WERI-Rb-1 (cell line): ENCODE measurements at places on chromosomes 13 and 19.

- DNase-seq: no peak
Observed at GRCh38 chr13:80235967-80236302, 105.0 kb downstream of the SPRY2 start.

DNA sequence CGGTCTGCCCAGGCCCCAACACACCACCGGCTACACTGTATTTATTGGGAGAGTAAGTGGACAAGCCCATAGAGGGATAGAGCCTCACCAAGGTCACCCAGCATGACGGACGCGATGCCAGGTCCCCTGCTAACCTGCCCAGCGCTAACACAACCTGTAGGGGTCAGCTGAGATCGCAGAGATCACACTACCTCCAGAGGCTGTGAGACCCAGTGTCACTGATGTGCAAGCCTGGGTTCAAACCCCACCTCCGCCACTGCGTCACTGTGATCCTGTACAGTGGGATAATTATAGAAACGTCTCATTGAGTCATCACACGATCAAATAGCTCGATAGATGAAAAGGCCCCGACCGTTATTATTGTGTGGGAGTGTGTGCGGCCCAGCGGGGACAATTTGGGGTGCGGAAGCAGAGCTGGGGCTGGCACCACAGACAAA lies 10.6 kb upstream of the TLE2 start:
- DNase-seq: peak; percentile 39

- DNase-seq: no peak
Observed at GRCh38 chr13:33033051-33033812, 17.0 kb downstream of the KL start.

GRCh38 chr19:1518471-1518870 lies 5.4 kb upstream of the PLK5 start:
- DNase-seq: no peak

DNA sequence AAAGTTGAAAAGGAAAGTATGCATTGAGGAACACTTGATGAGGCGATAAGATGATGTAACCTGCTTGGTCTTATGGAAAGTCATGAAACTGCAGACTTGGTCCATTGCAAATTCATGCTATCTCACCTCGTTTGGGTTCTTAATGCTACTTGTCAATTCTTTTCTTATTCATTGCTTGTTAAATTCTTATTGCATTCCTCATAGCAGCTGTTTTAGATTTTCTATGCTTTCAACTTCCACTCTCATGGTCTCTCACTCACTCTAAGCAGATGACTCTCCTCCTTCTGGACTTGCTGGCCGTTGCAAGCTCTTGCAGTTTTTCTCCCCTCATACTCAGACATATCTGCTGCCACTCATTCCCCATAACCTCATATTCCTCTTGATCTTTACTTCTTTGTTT lies 67.8 kb upstream of the CSNK1A1L start:
- DNase-seq: no peak

GRCh38 chr19:3945838-3946237 lies 13.0 kb downstream of the NMRK2 start:
- no peak for DNase-seq

DNA sequence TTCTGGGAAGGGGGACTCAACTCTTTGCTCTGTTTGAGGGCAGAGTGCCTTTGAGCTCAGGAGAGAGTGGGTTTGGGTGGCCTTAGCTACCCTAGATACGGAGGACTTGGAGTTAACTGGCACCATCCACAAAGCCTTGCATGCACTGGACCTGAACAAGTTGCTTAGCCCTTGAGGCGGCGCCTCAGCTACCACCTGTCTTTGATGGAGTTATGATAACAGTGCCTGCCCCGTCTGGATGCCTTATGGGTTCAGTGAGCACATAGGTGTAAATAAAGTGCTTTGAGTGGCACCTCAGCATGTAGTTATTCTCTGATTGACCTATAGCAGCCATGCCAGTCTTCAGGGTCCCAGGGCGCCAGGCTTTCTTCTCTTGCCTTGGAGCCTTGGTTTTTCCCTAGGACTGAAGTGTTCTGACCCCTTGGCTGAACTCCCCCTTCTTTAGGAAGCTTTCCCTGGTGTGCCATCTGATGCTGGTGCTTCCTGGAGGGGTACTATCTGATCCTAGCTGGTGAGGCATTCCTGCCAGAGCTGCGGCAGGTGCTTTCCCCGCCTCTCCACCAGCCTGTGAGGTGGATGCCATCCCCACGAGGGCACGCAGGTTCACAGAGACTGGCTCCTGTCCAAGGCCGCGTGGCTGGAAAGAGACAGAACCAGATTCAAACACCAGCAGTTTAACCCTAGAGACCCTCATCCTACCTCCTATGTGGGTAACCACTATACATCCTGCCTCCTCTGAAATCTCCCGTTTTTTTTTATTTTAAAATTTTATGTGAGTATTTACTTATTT lies 5.8 kb downstream of the BCKDHA start:
- no peak for DNase-seq

GRCh38 chr19:46603195-46603637 lies 2.1 kb downstream of the CALM3 start:
- DNase-seq: no peak

GRCh38 chr13:45966715-45967114 lies 85.8 kb downstream of the ZC3H13 start:
- no peak for DNase-seq

DNA sequence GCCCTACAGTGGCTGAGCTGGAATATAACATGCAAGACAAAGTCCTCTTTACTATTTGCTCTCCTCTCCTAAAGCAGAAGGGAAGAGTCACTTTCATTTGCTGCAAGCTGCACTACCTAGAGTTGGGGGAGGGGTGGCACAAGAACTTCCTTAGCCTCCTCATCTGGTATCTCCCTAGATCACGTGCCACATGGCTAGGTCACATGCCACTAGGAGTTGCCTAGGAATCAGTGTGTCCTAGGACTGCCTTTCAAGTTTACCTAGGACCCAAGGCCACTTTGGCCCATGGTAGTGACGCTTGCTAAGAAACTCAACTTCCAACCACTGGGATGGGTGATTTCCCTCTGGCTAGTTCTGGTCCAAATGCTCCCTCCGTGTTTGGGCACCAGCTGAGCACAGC lies 625.2 kb downstream of the DIAPH3 start:
- no peak for DNase-seq

DNA sequence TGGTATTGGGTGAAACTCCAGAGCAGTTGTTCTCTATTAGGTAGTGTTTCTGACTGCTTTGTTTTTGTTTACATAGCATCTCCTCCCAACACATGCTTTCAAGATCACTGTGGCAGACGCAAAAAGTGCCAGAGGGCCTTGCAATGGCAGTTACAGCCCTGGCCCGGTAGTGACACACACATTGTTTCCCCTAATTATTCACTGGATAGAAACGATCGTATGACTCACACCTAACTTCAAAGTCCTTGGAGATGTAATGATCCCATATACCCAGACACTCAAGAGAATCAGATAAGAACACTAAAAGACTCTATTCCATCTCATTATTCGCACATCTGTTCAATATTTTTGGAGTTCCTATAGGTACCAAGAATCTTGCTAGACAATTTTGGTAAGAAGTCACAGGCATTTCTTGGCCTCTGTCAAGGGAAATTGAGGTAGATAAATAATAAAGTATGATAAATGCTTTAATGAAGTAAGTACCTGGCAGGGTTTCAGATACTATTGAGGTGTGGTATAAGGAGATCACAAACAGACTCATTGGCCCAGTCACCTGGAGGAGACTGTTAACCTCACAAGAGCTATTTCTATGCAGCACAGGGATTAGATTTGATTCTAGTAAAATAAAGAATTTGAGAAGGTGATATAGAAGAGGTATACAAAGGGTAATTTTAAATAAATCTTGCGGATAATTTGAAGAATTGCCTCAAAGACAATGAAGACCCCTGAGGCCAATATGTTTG lies 485.3 kb downstream of the SLITRK6 start:
- no peak for DNase-seq

- peak; percentile 51 for DNase-seq
Observed at GRCh38 chr19:43798546-43799409, 3.5 kb downstream of the LYPD5 start.

DNA sequence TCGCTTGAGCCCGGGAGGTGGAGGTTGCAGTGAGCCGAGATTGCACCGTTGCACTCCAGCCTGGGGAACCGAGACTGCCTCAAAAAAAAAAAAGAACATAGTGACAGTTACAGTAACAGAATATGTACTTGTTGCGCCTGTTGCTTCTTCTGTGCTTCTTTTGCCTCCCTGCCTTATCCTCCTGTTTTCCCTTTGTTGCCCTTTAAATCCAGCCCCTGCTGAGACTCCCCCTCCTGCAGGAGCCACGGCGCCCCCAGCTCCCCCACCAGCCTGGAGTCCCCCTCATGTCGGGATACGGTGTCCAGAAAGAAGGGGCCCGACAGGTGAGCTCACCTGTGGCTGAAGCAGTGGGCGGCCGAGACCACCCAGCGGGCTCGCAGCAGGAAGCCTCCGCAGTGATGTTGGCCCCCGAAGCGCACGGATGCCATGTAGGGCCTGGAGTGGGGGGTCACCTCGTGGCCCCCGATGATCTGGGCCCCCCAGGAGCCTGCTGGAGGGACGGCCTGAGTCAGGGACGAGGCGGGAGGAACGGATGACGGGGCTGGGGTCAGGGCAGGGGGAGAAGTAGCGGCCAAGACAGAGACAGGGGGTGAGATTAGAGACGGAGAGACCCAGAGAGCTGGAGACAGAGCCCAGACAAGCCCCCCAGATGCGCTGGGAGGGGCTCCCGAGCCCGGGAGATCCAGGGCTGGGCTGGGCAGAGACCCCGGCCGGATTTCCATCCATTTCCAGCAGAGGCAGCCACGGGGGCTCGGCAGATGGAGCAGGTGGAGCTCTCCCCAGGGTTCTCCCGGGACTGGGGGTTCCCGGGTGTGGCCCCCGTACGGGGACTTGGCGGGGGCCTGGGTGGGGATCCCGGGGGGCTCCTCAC lies 536 bp downstream of the PRSS57 start:
- DNase-seq: no peak

GRCh38 chr13:50691681-50692263 lies 151.7 kb downstream of the DLEU7 start:
- peak; percentile 11 for DNase-seq

DNA sequence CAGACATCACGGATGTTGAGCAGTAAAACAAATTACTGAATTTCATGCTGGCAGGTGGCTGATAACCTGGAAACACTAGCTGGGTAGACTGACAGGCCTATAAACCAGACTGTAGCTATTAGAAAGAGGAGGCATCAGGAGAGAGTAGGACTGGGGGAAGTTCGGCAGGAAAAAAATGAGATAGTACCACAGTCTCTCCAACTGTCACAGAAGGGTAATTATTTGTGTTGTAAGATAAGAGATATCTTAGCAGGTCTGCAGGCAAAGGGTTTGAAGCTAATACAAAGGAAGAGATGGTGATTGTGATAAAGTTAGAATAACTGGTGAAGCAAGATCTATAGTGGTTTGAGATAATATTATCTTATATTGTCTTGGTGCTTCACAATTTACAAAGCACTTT lies 41.7 kb downstream of the MIPEP start:
- no peak for DNase-seq

- DNase-seq: no peak
Observed at GRCh38 chr13:88919970-88920628, 1248.9 kb downstream of the SLITRK5 start.

DNA sequence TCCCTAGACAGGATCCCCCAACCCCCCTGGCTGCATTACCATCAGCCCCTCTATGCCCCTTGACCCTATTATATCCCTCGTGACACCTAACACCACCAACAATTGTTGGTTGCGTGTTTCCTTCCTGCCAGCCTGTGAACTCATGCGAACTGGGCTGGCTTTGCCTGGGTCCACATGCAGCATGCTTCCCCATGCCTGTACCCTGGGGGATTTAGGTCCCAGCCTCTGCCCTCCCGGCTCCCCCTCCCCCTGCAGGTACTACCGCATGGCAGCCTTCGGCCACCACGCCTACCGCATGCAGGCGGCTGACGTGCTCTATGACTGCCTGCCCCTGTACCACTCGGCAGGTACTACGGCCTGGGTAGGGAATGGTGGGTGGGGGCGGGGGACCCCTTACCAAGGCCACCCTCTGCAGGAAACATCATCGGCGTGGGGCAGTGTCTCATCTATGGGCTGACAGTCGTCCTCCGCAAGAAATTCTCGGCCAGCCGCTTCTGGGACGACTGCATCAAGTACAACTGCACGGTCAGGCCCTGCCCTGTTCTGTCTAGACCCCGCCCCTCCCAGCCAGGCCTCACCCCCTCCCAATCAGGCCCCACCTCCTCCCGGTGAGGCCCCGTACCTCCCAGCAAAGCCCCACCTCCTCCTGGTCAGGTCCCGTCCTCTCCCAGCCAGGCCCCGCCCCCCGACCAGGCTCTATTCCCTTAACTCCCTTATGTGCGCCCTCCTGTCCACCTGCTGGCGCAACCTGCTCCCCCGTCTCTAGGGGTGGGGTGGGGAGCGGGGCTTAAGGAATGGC lies 18.5 kb downstream of the SLC27A1 start:
- peak; percentile 82 for DNase-seq

GRCh38 chr13:109288151-109288709 lies 498.2 kb downstream of the IRS2 start:
- no peak for DNase-seq

DNA sequence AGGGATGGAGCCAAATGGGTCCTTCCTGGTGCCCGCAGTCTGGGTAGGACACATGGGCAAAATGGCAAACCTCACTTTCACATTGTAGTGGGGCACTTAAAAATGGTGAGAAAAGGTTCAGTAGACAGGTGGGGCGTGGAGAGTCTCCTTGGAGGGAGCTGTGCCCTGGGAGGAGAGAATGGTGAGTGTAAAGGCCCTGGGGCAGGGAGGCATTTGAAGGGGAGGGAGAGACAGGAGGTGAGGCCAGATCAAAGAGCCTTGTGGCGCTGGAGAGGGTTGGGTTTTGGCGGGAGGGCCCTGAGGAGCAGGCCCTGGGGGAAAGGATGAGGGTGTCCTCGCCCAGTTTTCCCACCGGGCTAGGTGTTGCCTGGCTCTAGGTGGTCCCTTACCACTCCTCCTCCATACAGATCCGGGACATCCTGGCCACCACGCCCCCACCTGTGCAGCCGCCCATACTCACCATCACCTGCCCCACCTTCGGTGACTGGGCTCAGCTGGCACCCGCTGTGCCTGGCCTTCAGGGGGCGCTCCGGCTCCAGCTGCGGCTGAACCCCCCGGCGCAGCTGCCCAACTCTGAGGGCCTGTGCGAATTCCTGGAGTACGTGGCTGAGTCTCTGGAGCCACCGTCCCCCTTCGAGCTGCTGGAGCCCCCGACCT lies 6.3 kb downstream of the MAP1S start:
- DNase-seq: peak; percentile 29

GRCh38 chr13:89584058-89584620 lies 1763.3 kb upstream of the MIR17HG start:
- no peak for DNase-seq
